ENCODE measurements at places on chromosomes 16 and 17. TPM values are rescaled to one million over a fixed set of nuclear protein-coding genes. Genes with fewer than 3 reads are reported as not detected.
A peak's percentile ranks its signal among the peaks of the same experiment; 100 is the strongest.

DNA sequence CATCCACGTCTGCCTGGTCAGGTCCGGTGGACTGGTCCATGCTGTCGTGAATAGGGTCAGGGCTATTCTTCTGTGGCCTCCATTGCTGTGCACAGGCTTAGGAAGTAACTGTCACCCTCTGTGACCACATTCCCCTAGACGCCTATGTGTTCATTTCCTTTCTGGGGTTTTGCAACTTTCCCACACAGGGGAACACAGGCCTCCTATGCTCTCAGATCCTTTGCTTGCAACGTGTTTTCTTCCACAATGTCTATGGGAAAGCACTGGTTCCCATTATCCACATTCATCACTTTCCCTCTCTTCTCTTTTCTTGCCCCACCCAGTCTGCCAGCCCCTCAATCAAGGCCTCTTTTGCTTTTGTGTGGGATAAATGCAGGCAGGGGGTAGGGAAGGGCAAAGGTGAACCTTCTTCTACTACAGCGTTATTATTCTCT, 43.2 kb upstream of the DNAJA2 start:
- no peak for DNase-seq

The KRTAP4-6 gene
- not detected for total RNA-seq

DNA sequence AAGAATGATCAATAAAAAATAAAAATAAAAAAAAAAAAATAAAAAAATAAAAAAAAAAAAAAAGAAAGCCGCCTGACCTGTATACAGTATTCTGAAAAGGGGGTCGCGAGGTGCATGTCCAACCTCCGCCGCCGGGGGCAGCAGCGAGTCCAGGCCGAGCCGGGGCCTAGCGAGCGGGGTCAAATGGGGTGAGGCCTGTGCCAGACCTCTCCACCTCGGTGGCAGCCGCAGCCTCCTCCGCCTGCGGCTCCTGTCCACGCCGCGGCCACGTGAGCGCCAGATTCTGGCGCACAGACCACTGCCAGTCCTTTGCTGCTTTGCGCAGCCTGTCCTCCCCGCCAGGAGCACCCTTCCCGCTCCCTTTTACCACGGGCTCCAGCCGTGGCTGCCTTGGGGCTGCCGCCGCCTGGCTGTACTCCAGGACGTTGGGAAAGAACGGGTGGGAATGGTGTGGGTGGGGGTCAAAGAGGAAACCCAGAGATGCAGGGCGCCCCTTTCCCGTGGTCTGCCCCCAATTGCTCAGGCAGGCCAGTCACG, 2.4 kb upstream of the BCKDK start:
- peak; percentile 42 for DNase-seq

- no peak for DNase-seq
Measured at GRCh38 chr17:49629447-49629846, 48.5 kb downstream of the SPOP start.

DNA sequence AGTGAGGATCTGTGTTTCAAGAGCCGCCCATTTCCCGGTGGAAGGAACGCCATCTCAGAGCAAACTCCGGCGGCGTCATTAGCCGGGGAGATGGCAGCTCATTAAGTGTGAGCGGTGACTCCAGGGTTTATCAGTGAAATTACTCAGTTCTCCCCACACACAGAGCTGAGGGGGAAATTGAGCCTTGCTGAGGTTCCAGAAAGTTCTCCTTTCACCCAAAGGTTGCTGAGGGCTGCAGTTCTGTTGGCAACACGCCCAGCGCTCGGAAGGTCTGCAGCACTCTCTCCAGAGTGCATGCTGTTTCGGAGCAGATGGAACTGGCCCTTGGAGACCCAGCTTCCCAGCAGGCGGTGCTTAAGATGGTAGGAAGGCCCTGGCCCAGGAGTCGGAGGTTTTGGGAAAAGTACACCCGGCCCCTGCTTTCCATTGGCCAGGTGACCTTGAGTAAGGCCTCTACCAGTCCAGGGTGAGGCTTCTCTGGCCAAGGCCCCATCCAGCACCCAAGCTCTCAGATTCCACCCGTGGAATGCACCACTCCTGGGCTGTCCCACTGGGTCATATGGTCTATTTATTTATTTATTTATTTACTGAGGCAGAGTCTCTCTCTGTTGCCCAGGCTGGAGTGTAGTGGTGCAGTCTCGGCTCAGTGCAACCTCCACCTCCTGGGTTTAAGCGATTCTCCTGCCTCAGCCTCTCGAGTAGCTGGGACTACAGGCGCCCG, 167.7 kb upstream of the CIBAR2 start:
- DNase-seq, result no peak

- DNase-seq, result no peak
Measured at GRCh38 chr16:57695680-57696069, 1.1 kb downstream of the DRC7 start.

- no peak for DNase-seq
Measured at GRCh38 chr17:72434991-72435618, 314.3 kb downstream of the SOX9 start.

The CBFA2T3 gene
- total RNA-seq, result not detected

DNA sequence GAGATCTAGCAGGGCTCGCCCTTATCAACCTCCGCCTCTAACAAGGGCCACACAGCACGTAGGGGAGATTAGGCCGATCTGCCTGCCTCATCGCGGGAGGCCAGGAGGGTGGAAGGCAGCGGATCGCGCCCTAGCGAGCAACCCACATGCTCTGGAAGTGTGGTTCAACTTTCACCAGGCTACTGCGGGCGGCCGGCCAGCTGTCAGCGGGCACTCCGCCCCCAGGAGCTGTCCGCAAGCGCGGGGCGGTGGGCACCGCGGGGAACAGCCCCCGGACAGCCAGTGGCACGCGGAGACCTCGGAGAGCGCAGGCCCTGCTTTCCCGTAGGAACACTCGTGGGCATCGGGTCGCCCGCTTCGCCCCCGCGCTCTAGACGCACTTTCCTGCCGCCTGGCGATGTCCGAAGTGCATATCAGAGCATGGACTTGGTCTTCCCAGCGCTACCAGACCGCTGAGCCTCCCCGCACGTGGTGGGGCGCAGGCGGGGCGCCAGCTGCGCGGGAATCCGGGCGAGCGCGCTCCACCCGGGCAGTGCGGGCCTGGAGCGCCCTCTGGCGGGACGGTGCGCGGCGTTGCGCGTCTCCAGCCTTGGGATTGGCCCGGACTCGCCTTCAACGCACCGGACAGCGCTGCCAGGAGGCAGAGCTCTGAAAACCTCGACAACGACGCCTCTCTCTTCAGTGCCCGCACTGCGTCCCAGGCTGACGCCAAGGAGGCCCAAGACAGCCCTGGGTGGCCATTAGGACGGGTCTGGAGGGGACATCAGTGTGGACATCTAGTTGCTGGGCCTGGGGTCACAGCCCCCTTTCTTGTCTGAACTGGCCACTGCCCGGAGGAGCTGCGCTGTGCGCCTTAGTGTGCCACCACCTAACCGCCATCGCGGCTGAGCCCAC, 3.6 kb upstream of the ZNHIT3 start:
- DNase-seq, result peak; percentile 73

The RMI2 gene
- total RNA-seq, result 10.9 TPM

The WNK4 gene
- total RNA-seq, result 17.4 TPM

- DNase-seq, result no peak
Measured at GRCh38 chr17:38773258-38773657, 20.7 kb downstream of the PSMB3 start.

- no peak for DNase-seq
Measured at GRCh38 chr17:4535667-4536258, 19.4 kb downstream of the MYBBP1A start.

The MMP28 gene
- 2.4 TPM for total RNA-seq

The HLF gene
- 0.66 TPM for total RNA-seq

The MGAT5B gene
- total RNA-seq, result 4.9 TPM

DNA sequence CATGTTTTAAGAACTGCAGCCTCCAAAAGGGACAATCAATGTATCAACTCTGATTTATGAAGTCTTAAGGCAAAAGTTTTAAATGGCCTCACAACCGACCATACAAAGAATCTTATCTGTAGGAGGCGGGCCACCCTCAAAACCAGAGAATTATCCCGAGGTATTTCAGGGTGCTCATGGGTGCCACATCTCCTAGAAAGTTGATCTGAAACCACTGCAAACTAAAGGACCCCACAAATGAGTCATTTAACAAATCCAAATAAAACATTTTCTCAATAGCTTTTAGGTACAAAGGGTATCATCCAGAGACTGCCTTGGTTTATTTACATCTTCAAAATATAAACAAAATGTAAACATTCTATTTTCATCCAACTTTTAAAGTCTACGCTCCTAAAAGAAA, 6.8 kb downstream of the ERN1 start:
- DNase-seq, result no peak

- no peak for DNase-seq
Measured at GRCh38 chr16:81716478-81717225, 62.4 kb upstream of the PLCG2 start.

The IGF2BP1 gene
- total RNA-seq, result 1.3 TPM

DNA sequence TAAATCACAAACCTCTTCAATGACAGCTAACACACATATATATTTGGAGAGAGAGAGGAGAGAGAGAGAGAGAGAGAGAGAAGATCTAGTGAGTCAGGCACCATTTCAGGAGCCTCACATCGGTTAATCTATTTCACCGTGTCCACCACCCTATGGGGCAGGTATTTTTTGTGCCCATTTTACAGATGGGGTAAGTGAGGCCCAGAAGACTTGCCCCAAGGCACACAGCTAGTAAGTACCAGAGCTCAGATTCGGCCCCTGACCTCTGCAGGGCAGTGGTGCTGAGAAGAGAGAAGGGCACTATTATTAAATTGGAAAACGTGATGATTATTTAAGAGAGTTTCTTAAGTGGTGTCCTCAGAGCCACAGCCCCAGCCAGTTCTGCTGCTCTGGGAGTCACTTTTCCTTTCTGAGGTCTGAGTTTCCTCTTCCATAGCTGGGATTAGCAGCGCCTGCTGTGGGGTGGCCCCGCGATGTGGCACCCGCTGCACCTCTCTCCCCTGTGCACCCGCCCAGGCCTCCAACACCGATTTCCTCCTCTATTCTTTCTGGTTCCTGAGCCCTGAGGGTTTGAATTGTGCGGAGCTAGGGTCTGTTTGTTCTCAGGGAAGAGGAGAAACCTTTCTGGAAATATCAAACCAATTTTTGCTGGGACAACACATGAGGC, 303.9 kb downstream of the IRF8 start:
- DNase-seq, result no peak

The GPR139 gene
- not detected for total RNA-seq

- DNase-seq, result no peak
Measured at GRCh38 chr17:6070430-6070912, 292 bp downstream of the WSCD1 start.

- no peak for DNase-seq
Measured at GRCh38 chr16:27448532-27449433, 46.8 kb downstream of the IL21R start.

DNA sequence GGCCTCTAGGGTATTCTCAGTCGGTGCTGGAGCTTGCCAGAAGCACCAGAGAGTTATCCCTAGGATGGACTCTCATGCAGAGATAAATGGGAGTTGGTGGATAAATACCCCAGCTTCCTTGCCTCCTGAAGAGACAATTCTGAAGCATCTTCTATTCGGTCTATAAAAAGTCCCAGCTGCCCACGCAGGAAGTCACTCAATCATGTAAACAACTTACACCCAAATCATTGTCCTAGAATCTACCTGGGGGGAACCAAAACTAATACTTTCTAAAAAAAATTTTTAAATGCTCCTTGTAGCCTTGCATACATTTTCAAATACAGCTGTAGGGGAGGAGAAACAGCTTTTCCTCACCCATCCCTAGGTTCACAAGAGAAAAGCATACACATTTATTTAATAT, 66.6 kb upstream of the ELAC2 start:
- no peak for DNase-seq

The TEKT1 gene
- total RNA-seq, result not detected

DNA sequence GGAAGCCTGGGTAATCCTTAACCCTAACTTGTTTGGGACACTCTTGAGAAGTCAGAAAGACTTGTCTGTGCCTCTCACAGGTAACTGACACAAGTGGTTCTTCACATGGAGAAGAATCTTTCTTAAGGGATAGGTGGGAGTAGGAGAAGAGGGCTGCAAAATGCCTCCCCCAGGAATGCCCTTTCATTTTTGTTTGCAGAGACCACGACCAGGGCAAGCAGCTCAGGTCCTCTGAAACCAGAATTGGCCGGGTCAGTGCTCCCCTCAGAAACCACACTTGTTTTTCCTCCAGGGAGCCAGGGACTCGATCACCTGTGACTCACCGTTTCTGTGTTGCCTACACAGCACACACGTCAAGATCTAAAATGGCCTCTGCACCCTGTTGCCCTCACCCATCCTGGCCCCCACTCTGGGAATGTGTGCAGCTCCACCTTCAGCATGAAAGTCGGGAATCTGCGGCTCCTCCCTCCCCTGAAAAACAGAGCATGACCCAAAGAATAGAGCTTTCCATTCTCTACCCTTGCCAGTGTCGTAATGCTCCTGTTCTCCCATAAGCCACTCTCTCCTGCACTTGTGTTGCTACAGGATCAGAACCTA, 36.1 kb downstream of the HNF1B start:
- DNase-seq, result no peak

GRCh38 chr17:60926466-60927183, 249.0 kb downstream of the BCAS3 start:
- peak; percentile 55 for DNase-seq

The SLC16A3 gene
- 286 TPM for total RNA-seq

DNA sequence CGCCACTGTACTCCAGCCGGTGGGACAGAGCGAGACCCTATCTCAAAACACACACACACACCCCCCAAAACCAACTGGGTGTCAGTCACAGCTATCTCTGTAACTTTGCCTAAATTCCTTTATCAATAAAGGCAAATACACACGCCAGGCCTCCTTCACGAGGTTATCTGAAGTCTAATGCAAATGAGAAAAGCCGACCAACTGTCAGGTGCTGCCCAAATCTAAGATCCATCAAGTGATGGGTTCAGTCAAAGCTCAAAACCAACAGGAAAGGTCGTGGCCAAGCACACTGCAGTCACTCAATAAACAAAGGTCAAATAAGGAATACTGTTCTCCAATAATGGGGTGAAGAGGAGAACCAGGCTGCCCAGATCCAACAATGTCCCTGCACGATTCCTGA, 1.1 kb downstream of the ANKFY1 start:
- no peak for DNase-seq

Data from PC-3 (cell line).